Activated T-helper 17 cell treated with anti-CD3 and anti-CD28 coated beads, Interleukin-2, amount 50 U/mL, for 72 hours (primary cell): ENCODE measurements at places on chromosomes 11 and 22.

GRCh38 chr11:94469416-94469815 lies 24.2 kb downstream of the MRE11 start:
- peak; percentile 83 for ATAC-seq

DNA sequence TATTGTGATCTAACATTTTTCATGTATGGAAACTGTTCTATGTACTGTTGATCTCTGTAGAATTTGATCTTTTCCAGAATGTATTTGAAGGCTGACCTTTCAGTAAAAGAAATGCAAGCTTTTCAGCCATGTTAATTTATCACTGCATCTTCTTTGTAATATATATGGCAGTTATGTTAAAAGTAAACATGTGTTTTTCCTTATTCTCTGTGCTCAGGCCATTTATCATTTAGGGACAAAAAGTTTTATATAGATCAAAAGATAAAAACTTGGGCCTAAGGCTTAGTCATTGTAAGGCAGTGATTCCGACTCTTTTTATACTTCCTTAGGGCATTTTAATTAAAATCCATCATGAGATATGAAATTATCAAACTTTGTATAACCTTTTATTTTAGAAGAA lies 48.7 kb downstream of the KDM2A start:
- no peak for ATAC-seq

DNA sequence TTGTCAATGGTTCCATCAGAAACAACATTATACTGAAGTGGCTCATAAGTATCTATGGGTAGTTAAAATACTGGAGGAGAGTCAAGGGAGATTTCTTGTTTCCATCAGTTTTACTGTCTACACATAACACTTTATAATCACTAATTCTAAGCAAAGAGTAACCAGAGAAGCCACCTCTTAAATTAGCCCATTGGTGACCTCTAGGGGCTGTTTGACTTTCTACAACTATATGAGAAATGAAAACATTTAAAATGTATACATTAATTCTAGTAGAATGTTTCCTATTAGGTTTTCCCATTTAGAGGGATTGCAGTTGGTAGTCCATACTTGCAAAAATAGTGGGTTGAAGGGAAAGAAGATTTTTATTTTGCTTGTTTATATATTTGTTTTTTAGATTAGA lies 504.3 kb downstream of the FAM181B start:
- ATAC-seq = no peak

DNA sequence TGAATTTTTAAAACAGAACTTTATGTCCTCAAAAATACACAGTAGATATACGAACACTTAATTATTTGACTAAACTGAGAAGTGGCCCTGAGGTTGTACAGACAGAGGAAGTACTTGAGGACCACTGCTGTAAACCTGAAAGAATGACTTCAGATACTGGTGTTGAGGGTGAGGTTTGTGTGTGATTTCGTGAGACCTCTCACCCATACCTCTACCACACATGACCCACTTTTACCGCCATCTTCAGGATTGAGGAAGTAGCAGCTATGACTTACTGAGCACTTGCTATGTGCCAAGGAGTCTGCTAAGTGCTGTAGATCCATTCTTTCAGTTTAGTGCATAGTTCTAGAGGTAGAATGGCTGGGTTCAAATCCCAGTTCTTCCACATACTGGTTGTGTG lies 21.9 kb downstream of the MMP13 start:
- peak; percentile 49 for ATAC-seq

DNA sequence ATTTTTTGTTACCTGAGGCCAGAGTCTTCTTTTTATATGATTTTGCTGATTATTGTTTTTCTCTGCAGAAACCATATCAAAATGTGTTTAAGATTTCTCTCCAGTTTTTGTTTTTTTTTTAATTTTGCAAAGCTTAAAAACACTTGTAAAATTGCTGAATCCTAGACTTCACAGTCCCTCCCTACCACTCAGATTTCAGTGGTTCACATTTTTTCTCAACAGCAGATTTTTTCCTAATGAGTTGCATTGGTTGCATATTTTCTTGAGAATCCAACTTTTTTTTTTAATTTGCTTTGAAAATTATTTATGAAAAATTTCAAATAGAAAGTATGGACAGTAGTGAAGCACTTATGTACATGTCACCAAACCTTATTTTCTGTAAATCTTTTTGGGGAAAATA lies 5.8 kb downstream of the ARL14EP start:
- ATAC-seq = peak; percentile 16

DNA sequence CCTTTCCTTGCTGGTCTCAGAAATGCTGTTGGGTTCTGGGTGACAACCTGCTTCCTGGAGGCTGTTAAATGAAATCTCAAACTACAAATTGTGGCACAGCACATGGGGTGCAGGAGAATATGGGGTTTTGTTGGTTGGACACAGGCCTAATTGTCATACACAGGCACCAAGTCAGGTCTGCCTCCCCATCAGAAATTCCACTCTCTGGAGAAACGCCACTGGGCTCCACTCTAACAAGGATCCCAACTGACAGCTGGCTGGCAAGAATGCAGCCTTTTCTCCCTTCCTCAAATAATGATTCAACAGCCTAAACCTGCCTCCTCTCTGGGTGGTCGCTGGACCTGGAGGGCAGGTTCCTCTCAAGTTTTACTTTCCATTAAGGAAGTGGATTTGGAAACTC lies 177.8 kb upstream of the NARS2 start:
- ATAC-seq = no peak

- ATAC-seq = no peak
These were observed 103.0 kb downstream of the DBX1 start for GRCh38 chr11:20056950-20057943.

GRCh38 chr22:24426851-24427499 lies 424 bp upstream of the ADORA2A start:
- ATAC-seq = no peak

DNA sequence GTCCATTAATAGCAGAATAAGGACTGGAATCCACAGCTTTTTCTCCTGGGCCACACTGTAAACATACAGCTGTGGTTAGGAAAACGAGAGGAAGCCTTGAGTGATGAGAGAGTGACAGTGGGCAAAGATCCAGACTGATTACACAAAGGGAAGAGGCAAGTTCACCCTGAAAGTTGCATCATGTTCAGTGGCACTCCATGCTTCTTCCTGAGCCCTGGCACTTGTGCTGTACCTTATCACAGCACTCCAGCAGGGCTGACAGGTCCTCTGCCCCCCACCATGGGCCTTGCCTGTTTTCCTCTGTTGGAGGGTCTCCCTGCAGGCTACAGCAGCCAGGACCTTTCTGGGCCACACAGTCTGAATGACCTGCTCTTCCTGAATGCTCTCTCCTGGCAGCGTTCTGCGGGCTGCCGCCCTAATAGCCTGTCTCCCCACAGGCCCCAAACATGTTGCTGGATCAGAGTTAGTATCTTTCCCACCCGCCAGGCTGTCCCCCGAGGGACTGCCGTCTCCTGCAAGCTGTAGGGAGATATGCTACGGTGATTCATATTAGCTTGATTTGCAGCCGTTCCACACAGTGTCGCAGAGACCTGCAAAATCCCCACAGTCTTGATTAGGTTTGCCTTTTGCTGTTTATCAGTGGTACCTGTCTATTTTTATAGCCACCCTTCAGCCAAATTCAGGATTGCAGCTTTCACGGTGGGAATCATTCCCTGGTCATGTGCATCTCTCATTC lies 60.2 kb downstream of the NTM start:
- ATAC-seq = no peak

GRCh38 chr11:110087812-110088534 lies 5.2 kb upstream of the ZC3H12C start:
- no peak for ATAC-seq

- ATAC-seq = no peak
These were observed 23.2 kb downstream of the MEI1 start for GRCh38 chr22:41722496-41722895.

DNA sequence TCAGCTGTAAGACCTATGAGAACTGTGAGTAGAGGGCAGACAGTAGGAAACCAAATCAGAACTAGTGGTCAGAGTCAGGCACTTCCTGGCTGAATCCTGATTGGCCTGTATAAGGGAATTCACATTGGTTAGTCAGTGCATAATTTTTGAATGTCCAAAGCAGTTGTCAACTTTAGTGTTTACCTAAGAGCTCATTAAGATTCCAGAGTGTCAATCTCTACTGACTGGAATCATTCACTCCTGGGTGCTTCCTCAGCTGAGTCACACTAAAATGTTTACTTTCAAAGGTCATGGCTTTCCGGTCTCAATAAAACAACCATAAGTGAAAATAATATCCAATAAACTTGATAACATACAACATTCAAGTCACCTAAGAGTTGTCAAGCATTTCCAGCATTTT lies 306.1 kb downstream of the C11orf87 start:
- no peak for ATAC-seq

DNA sequence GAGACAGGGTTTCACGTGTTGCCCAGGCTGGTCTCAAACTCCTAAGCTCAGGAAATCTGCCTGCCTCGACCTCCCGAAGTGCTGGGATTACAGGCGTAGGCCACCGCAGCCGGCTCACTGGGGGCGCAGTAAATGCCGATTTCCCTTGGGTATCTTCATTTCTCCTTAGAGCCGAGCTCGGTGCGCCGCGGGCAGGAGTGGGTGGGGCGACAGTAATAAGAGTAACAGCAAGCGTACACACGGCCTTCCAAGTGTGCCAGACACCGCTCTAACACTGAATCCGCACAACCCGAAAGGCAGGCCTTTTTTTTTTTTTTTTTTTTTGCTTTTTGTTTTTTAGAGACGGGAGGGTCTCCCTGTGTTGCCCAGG lies 500 bp upstream of the ADSL start:
- ATAC-seq = peak; percentile 60

GRCh38 chr11:115168229-115168671 lies 336.0 kb downstream of the CADM1 start:
- ATAC-seq = no peak
